ENCODE measurements at places on chromosomes 11 and 22.

GRCh38 chr11:3128356-3129180, 36.5 kb downstream of the OSBPL5 start:
- no peak overlapping the region for H3K27ac ChIP-seq
- H3K4me1 ChIP-seq: no peaks in the 10 kb centered on the region
- H3K27me3 ChIP-seq: no peaks in the 10 kb centered on the region

- peaks cover 39% of the 10 kb centered on the region for H3K4me1 ChIP-seq
- no peak overlapping the region for H3K27ac ChIP-seq
- no peaks in the 10 kb centered on the region for H3K36me3 ChIP-seq
- DNase-seq: peak; percentile 31
- H3K4me3 ChIP-seq: no peak overlapping the region
Observed at GRCh38 chr11:134270250-134270714, 5.9 kb upstream of the GLB1L3 start.

DNA sequence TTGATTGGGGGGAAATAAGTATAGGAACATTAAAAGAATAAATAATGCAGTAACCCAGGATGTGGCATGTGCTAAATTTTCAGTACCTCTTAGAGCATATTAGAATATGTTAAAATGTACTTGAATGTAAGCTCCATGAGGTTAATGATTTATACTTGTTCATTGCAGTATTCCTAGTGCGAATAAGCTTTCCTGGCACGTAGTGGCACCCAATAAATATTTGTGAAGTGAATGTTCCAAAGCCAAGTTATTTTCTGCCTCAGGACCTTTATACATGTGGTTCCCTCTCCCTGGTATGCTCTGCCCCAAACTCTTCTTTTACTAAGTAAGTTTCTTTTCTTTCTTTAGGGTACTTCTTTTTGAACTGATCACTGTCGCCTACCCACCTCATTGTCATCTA, 118.8 kb downstream of the DBX1 start:
- no peak for DNase-seq
- H3K27me3 ChIP-seq: no peaks in the 10 kb centered on the region
- no peaks in the 10 kb centered on the region for H3K4me1 ChIP-seq
- no peak overlapping the region for H3K4me3 ChIP-seq

DNA sequence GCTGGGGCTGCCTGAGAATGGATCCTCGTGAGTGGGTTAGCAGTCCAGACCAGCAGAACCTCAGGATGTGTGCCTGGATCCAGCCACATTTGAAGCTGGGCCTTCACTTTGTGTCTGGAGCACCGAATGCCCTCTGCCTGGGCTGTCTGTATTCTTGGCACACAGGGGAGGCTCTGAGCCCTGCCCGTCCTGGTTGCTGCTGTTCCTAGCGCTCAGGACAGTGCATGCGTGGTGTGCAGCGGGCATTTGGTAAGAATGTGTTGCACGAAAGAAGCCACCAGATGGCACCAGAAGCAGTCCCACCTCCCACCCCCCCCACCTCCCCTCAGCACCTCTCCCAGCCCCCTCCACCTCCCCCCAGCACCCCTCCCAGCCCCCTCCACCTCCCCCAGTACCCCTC, 4.1 kb upstream of the MAPK11 start:
- H3K36me3 ChIP-seq: no peaks in the 10 kb centered on the region
- peak; percentile 63 for DNase-seq

DNA sequence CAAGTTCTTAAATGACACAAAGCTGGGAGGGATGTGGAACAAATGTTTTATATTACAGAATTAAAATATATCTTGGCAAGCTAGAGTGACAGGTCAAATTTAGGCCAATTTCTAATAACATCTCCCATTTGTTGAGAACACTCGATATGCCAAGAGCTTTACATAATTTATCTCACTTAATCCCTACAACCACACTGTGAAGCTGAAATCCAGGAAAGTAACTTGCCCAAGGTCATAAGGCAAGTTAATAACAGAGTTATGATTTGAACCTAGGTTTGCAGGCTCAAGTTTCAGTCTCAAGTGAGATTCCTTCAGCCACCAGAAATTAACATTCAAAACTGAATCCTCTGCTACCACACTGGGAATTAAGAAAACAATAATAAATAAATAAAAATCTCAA, 38.3 kb downstream of the RAB30 start:
- H3K27me3 ChIP-seq: no peaks in the 10 kb centered on the region
- H3K27ac ChIP-seq: no peak overlapping the region
- H3K36me3 ChIP-seq: no peaks in the 10 kb centered on the region

- no peak for DNase-seq
- no peak overlapping the region for H3K27ac ChIP-seq
- H3K27me3 ChIP-seq: no peaks in the 10 kb centered on the region
- no peak overlapping the region for H3K4me3 ChIP-seq
- no peaks in the 10 kb centered on the region for H3K36me3 ChIP-seq
Observed at GRCh38 chr11:82988936-82989627, 82.6 kb downstream of the RAB30 start.

GRCh38 chr11:75578977-75579376, 16.9 kb downstream of the SERPINH1 start:
- no peak for DNase-seq
- no peak overlapping the region for H3K27ac ChIP-seq
- H3K36me3 ChIP-seq: no peaks in the 10 kb centered on the region

DNA sequence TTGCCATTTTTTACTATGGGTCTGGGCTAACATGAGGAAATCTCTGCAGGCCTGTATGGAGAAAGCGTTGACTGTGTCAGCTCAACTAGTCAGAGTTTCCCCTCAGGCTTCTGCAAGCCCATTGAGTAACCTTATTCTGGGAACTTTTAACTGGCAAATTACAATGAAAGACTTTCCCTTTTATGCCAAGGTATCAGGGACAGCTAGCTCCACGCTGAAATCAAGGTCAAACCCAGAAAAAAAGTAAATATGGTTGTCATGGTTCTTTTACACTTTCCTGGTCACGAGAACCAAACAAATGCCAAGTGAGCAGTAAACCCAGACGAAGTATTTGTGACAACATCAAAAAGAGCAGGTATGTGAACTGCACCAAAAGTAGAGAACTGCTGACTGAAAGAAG, 13.8 kb downstream of the OSBP start:
- peaks cover 62% of the 10 kb centered on the region for H3K36me3 ChIP-seq
- no peak for DNase-seq
- no peaks in the 10 kb centered on the region for H3K4me1 ChIP-seq
- H3K27me3 ChIP-seq: no peaks in the 10 kb centered on the region

DNA sequence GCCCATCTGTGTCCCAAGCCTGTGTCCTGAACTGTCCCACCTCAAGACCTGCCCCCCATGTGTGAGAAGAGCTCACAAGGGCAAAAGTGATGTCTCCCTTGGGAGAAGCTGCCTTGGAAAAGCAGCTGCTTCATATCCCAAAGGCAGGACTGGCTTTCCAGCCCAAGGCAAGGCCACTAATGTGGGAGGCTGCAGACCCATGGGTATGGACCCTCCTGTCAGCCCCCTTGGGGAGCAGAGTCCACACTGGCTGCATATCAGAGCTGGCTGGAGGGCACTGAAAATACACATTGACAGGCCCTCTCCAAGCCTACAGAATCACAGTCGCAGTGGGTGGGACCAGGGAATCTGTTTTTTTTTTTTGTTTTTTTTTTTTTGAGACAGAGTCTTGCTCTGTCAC, 2.7 kb downstream of the PELI3 start:
- no peak for DNase-seq
- no peaks in the 10 kb centered on the region for H3K27me3 ChIP-seq
- no peak overlapping the region for H3K4me3 ChIP-seq
- H3K4me1 ChIP-seq: peaks cover 11% of the 10 kb centered on the region

GRCh38 chr11:64100360-64100759, 64.6 kb downstream of the FLRT1 start:
- H3K36me3 ChIP-seq: no peaks in the 10 kb centered on the region
- no peak for DNase-seq
- H3K27me3 ChIP-seq: no peaks in the 10 kb centered on the region
- H3K4me3 ChIP-seq: no peak overlapping the region
- no peak overlapping the region for H3K27ac ChIP-seq

DNA sequence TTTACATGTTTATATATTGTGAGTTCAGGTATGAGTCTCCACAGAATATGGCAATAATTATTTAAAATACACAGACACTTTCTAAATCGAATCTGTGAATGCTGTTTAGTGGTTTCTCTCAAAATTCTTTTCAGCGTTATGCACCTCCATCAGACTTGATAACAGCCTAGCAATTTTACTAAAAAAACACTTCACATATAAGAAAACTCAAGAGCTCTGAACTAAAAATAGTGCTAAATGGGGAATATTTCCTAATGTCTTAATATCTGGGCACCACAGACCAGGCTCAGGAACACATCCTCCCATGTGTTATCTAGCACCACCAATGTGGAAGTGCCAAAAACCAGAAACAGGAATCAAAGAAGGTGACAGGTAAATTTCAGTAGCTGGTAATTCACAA, 47.9 kb downstream of the ARHGAP32 start:
- H3K4me1 ChIP-seq: no peaks in the 10 kb centered on the region
- H3K4me3 ChIP-seq: no peak overlapping the region
- H3K27me3 ChIP-seq: no peaks in the 10 kb centered on the region
- no peak for DNase-seq

DNA sequence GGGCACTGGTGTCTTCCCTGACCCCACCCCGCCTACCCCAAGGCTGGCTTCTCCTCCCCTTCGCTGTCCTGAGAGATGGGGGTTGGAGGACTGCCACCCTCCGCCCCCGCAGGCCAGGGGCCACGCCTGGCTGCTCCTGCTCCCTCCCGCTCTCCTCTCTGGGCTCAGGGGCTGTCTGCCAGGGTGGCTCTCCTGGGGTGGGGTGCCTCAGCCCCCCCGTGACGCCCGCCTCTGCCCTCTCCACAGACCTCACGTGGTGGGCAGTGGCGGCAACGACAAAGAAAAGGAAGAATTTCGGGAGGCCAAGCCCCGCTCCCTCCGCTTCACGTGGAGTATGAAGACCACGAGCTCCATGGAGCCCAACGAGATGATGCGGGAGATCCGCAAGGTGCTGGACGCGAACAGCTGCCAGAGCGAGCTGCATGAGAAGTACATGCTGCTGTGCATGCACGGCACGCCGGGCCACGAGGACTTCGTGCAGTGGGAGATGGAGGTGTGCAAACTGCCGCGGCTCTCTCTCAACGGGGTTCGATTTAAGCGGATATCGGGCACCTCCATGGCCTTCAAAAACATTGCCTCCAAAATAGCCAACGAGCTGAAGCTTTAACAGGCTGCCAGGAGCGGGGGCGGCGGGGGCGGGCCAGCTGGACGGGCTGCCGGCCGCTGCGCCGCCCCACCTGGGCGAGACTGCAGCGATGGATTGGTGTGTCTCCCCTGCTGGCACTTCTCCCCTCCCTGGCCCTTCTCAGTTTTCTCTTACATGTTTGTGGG, 8.1 kb downstream of the RCOR2 start:
- no peak for DNase-seq
- no peak overlapping the region for H3K27ac ChIP-seq
- H3K4me3 ChIP-seq: no peak overlapping the region
- H3K4me1 ChIP-seq: no peaks in the 10 kb centered on the region

DNA sequence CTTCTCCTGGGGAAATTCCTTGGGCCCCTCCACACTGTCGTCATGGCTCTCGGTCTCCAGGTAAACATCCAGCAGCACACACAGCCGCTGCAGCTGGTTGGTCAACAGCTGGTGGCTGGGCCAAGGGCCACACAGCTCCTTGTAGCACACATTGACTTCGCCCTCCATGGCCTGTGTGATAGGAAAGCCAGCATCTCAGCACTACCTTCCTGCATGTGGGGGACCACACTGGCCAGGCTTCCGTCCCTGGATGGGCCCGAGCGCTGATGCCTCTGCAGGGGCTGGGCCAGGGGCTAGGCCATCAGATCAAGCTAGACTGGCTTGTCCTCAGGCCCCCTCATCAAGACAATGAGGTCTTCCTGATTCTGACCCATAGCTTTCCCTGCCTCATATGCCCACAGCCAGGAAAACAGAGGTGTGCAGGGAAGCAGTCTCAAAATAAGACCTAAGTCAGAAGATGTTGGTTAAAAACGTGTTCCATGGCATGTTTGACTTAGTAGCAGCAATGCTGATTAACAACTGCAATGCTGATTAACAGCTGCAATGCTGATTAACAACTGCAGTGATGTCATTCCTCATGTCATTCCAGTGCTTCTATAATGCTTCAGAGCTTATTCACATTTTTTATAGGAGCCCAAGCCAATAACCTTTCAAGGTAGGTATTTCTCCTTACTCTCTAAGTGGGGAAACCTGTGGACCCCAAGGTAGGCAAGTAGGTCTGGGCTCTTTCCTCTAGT, 31.3 kb downstream of the NEFH start:
- no peak for DNase-seq
- H3K4me1 ChIP-seq: no peaks in the 10 kb centered on the region
- H3K4me3 ChIP-seq: no peak overlapping the region
- no peak overlapping the region for H3K27ac ChIP-seq
- no peaks in the 10 kb centered on the region for H3K27me3 ChIP-seq

- no peaks in the 10 kb centered on the region for H3K36me3 ChIP-seq
- no peak for DNase-seq
- no peak overlapping the region for H3K4me3 ChIP-seq
- no peak overlapping the region for H3K27ac ChIP-seq
Observed at GRCh38 chr11:131652231-131652630, 281.8 kb downstream of the NTM start.

- DNase-seq: no peak
- no peak overlapping the region for H3K27ac ChIP-seq
- H3K4me3 ChIP-seq: no peak overlapping the region
- H3K27me3 ChIP-seq: no peaks in the 10 kb centered on the region
Observed at GRCh38 chr22:34429314-34429713, 509.0 kb upstream of the LARGE1 start.

GRCh38 chr22:36149441-36149840, 11.1 kb downstream of the APOL3 start:
- peaks cover 51% of the 10 kb centered on the region for H3K4me1 ChIP-seq
- no peak overlapping the region for H3K27ac ChIP-seq
- peaks cover 53% of the 10 kb centered on the region for H3K36me3 ChIP-seq
- H3K4me3 ChIP-seq: no peak overlapping the region
- no peaks in the 10 kb centered on the region for H3K27me3 ChIP-seq

DNA sequence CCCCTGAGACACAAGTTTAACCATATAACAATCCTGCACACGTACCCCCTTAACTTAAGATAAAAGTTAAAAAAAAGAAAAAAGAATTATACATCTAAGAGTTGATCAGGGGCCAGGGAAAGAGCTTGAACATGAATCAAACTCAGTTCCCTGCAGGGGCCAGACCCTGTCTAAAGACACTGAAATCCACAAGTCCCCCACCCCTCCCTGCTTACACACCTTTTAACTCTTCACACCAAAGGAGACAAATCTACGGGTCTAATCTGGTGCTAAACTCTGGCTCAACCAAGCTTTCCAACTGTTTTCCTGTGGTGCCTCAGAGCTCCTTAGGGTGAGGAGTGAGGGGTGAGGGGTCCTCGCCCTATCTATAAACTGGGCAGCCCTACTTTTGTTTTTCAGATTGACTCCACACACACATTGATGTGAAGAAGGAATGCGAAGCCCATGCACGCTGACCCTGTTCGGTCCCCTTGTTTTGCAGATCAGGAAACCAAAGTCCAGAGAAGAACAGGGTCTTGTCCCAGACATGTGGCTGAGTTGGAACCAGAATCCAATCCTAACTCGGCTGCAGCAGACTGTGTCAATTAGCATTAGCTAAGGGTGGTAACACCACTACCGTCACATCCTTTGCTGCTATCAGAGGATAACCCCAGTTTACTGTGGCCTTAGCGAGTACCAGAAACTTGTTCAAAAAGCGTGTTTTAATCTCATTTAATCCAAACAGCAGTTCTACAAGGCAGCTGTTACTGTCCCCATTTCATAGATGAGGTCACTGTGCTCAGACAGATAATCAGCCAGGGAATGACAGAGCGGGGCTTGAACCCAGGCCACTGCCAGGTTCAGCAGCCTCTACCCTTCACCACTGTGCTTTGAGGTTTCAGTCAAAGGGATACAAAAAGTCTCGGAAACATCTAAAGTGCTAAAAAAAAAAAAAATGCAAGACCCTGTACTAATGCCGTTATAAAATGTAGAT, 145.2 kb upstream of the SYT13 start:
- no peaks in the 10 kb centered on the region for H3K27me3 ChIP-seq
- H3K4me3 ChIP-seq: no peak overlapping the region
- H3K27ac ChIP-seq: no peak overlapping the region
- H3K36me3 ChIP-seq: no peaks in the 10 kb centered on the region
- no peak for DNase-seq
- no peaks in the 10 kb centered on the region for H3K4me1 ChIP-seq
